Activated CD4-positive, alpha-beta T cell treated with anti-CD3 and anti-CD28 coated beads, Interleukin-2, amount 50 U/mL, for 1 hour (primary cell): ENCODE measurements at places on chromosomes 12 and 14.

DNA sequence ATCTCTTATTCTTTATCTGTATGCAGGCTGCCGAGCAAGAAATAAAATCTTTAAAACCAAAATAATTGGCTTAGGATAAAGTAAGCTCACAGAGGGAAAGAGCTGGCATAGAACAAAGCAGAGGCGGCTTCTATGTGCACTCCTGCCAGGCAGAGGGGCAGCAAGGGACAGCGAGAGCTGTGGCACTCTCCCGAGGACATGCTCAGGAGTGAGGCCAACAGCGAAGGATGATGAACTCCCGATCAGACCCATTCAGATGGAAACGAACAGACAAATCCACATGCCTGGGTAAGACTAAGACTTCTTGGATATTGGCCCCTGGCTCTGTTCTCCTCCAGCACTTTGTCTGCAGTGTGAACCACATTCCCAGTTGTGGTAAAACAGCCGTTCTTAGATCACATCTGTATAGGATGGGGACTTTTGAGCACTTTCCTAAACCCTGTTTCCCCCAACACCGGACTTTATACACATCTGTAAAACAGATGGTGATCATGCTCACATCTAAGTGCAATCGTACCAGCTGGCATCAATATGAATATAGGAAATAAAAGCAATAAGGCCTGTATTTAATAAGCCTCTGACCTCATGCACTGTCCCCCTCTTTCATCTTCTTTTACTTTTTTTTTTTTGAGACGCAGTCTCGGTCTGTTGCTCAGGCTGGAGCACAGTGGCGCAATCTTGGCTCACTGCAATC, 134.1 kb downstream of the PPM1H start:
- no peak for DNase-seq

DNA sequence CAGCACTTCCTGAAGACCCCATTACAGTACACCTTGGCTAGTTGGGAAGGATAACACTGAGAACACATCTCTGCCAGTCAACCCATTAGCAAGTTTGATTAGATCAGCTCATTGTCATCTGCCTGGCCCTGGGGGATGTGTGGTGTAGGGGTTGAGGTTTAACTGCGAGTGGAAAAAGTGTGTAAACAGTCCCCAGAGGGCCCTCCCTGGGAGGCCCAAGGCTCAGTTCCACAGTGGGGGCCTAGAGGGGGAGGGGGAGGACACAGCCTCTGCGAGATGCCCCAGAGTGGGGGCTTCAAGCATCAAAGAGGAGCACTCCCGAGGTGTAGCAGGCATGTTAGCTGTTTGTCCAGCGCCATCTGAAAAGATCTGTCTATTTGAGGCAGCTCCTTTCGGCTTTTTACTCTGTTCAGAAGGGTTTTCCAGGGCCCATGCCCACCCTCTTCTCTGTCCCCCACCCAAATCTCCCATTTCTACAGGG, 344 bp downstream of the LPAR5 start:
- DNase-seq, result peak; percentile 39

GRCh38 chr12:66836623-66837310, 157.9 kb upstream of the GRIP1 start:
- DNase-seq, result no peak

- DNase-seq, result no peak
These were observed 8.8 kb upstream of the TMEM117 start for GRCh38 chr12:43827093-43827492.

GRCh38 chr12:110266381-110266960, 14.6 kb upstream of the ATP2A2 start:
- no peak for DNase-seq
